ENCODE measurements at places on chromosomes 1 and 21.

DNA sequence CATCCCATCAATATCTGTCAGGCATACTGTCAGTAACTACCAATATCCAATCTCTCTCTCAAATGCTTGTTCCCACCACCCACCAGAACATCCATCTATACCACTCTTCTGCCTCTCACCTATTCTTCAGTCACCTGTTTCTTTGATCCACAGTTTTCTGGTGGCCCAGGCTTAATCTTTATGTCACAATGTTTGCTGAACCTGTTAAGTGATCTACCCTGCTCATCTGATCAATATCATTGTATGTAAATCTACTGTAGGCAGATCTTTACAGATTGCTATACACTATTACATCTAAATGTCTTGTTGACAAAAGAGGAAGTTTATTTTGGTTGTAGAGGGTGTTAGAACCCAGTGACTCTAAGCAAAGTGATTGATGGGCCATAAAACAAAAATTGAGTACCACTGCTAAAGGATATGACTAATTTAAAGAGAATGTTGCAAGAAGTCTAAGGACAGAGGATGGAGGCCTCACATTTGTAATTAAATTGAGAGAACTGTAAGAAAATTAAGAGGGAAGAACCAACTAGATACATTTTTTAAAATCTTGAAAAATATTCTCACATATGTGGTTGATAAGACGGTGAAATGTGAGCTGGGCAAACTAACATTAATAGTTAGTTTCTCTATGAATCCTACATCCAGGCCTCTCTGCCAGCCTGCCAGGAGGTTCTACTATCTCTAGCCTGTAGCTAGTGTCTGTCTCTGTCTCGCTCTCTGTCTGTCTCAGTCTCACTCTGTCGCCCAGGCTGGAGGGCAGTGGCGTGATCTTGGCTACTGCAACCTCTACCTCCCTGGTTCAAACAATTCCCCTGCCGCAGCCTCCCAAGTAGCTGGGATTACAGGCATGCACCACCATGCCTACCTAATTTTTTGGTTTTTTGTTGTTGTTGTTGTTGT is 34.1 kb downstream of the EGLN1 start:
- DNase-seq: no peak

GRCh38 chr1:201912832-201913231 is 24.1 kb downstream of the SHISA4 start:
- peak; percentile 49 for DNase-seq

DNA sequence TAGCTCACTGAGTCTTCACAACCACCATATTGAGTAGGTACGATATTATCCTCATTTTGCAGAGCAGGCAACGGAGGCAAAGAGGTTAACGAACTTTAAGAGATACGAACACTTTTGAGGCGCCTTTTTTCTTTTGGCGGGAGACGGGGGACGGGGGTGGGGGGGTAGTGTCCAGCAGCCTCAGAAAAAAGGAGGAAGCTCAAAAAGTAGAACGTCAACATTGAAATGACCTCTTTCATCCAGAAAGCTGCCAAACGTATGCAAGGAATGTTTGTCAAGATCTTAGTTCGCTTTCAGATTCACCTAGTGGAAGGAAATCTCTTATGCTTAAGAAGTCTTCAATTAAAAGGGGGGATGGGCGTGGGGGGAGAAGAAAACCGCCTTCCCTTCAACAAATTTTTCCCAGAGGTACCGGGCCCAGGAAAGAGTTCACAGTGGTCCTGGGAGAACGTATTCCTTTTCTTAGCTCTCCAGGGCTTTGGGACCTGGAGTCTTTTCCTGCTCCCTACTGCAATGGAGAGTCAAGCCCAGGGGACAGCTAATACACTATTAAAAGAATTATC is 1.1 kb upstream of the PCAT6 start:
- DNase-seq: no peak

- DNase-seq: no peak
Measured at GRCh38 chr1:162733336-162733590, 57.2 kb upstream of the HSD17B7 start.

GRCh38 chr1:221274373-221274772 is 395.1 kb downstream of the HLX start:
- no peak for DNase-seq

GRCh38 chr21:15051644-15052458 is 12.9 kb downstream of the NRIP1 start:
- DNase-seq: no peak

DNA sequence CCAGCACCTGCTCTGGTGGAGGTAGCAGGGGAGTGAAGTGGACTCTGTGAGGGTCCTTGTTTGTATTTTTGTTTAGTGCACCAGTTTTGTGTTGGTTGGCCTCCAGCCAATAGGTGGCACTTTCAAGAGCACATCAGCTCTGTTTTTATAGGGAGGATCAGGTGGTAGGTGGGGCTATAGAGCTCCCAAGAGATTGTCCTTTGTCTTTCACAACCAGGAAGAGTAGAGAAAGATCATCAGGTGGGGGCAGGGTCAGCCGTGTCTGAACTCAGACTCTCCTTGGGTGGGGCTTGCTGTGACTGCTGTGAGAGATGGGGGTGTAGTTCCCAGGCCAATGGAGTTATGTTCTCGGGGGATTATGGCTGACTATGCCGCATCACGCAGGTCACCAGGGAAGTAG is 159.8 kb downstream of the ZNF326 start:
- no peak for DNase-seq

- DNase-seq: no peak
Measured at GRCh38 chr1:162070094-162070748, 730 bp downstream of the NOS1AP start.

- DNase-seq: no peak
Measured at GRCh38 chr1:31576743-31577455, 584 bp downstream of the TINAGL1 start.

DNA sequence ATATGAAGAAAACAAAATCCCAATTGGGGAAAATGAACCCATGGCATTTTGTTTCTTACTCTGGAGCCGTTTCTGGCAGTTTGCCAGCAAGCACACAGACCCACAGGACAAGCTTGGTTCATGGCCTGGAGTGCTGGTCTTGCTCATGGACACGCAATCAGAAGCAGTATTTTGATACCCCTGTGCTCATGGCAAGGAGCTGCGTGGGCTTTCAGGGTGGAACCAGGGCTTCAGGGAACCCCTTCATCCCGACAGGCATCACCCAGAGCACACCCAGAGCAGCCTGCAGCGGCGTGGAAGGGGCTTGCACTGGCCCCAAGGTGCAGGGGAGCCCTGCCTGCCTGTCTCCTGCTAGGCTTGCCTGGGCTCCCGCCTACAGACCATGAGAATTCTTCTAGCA is 45.4 kb upstream of the PCBP3 start:
- no peak for DNase-seq

DNA sequence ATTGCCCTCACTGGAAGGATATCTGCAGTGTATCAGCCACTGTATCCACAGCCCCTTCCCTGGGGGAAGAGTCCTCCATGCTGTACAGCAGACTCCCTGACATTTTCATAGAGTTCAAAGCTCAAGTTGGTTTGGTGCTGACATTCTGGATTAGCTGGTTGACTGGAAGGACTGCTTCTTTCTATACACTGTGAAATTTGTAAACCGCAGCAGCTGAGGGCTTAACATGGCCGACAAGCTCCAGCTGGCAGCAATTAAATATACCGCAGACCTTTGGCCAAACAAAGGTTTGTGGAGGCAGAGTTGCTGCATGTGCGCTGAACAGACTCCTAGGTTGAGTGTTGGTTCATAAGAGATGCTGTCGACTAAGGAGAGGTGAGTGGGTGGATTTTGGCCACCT is 126.4 kb downstream of the DHRS3 start:
- no peak for DNase-seq

DNA sequence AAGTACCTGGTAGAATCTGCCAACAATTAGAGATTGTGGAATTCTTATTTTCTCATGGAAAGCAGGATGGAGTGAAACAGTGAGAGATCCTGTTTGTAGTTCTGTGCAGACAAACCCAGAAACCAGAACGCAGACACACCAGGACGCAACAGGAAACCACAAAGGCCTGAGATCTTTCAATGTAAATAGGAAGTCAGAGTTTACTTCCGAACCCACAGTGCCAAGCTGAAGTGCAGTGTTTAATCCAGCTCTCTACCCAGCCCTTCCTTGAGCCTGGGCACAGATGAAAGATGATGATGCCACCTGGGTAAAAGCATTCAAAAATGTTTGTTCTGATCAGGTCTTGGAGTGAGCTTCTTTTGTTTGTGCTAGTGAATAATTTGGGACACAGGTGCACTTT is 244.2 kb upstream of the HOOK1 start:
- DNase-seq: no peak

DNA sequence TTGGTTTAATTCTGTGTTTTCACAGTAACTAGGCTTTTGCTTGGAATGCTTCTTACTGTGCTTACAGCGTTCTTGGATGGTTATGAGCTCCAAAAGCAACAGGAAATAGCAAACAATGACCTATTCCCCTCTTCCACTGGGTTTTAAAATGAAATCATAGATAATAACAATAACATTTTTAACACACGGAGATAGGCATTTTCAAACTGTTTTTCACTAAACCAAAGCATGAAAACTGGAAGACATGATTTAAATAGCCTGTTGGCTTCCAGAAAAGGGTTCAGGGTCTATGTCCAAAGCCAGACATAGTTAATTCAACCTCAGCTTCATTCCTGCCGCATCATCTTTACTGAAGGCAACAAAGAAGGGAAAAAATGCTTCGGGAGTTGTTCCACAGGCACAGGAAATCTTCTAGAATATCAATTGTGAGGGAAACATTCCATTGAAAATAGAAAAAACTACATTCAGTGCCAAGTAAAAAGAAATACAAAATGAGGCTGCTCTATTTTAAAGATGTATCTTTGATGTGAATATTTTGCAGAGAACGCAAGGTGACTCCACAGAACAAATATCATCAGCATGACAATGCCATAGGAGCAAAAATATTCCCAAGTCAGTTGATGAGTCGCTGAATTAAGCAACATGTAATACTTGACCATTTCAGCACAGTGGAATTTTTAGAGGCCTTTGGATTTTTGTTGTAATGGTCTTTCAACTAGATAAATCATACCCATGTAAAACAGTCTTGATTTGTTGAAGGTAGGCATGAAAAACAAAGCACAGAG is 80.7 kb downstream of the NID1 start:
- DNase-seq: peak; percentile 91

DNA sequence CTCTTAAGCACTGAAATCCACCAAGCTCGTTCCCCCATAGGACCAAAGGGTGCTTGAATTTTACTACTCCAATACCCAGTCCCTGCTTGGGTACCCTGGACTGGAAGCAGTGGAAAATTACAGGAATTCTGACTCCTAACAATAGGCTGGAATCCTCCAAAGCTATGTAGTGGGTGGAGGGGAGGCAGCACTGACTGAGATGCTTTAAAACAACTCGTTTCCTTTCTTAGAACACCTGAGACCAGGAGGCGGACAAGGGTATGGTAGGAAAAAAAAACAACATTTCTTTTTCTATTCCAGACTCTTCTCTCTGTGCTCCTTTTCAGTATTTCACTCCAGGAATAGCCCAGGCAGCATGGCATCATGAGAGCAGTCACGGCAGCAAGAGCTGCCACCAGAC is 2.3 kb downstream of the PEF1 start:
- no peak for DNase-seq

GRCh38 chr1:201795066-201795465 is 33.9 kb upstream of the IPO9 start:
- peak; percentile 63 for DNase-seq

DNA sequence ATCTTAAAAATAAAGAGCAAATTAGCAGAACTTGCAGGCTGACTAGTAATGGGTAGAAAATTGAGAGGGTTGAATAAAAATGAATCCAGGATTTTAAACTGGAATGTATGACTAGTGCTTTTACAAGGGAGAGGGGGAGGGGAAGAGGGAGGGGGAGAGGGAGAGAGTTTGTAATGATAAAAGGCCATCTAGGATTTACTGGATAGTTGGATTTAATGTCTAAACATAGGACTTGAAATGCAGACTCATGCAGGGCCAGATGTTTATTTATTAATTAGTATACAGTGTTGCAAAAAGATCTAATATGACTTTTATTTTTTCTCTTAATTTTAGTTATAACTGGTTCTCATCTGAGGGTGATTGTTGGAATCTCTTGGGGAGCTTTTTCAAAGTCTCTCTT is 4.3 kb downstream of the ZNF326 start:
- no peak for DNase-seq

GRCh38 chr1:190172651-190173430 is 304.8 kb downstream of the BRINP3 start:
- DNase-seq: peak; percentile 45

- peak; percentile 3 for DNase-seq
Measured at GRCh38 chr1:7454052-7454815, 316.9 kb upstream of the VAMP3 start.

DNA sequence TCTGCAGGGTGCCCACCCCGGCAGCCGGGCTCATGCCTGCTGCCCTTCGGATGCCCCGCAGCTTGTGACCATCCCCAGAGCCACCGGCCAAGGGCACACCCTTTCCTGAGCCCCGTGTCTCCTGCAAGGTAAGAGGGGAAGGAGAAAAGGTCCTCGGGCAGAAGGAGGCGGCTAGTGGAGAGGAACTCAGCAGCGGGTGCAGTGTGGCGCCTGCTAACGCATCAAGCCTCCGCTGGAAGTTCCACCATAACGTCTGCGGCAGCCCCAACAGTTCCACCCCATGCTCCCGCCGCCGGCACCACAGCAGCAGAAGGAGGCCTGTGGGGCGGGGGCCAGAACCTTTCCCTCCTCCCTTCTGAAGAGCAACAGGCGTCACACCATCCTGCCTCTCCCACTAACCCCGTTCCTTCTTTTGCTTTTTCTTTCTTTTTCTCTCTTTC is 990 bp downstream of the VWA5B1 start:
- DNase-seq: no peak

- DNase-seq: peak; percentile 32
Measured at GRCh38 chr1:29243871-29244200, 7.5 kb downstream of the PTPRU start.
